Effector CD4-positive, alpha-beta T cell (primary cell): ENCODE measurements at places on chromosomes 4 and X.

GRCh38 chr4:114277690-114278089 lies 298.2 kb upstream of the ARSJ start:
- DNase-seq: no peak

DNA sequence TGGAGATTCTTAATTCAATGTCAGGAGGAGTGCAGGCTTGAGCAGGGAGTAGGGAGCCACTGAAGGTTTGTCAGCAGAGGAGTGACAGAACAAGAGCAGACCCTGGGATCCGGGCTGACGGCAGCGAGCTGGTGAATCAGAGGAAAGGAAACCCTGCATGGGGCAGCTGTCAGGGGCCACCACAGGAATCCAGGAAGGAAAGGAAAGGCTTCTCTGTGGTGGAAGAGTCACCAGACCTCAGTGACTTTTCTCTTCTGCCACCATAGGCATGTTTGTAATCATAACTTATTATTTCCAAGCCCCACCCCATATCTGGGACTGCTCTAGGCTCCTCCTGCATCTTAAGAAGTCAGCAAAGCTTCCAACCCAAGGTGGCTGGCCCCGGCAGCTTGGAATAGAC lies 150.9 kb downstream of the BCOR start:
- no peak for DNase-seq

DNA sequence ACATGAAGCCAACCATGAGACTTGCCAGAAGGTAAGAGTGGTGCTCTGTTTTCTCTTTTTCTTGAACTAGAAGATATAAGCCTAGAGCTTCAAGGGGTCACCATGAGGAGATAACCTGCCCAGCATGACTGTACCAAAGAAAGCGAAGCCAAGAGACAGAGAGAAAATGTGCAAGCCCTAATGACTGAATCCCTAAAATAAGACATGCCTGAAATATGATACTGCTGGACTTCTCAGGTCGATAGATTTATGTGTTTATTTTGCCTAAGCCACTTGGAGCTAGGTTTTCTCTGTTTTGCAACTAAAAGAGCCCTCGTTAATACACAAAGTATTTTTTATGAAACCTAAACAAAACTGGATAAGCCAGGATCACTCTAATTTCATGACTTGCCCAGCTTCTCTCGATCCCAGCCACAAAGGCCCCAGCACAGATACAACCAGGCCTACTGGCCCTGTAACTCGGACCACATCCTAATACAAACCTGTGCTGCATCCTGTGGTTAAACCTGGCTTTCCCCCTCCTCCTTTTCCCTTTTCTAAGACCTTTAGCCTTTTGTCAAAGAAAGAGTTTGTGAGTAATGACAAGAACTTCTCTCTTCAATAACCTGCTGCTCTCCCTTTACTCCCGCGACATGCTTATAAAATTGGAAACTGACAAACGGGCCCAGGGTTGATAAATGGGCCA lies 185.8 kb downstream of the APBB2 start:
- no peak for DNase-seq

- no peak for DNase-seq
Observed at GRCh38 chrX:136035663-136036062, 50.4 kb downstream of the SLC9A6 start.

DNA sequence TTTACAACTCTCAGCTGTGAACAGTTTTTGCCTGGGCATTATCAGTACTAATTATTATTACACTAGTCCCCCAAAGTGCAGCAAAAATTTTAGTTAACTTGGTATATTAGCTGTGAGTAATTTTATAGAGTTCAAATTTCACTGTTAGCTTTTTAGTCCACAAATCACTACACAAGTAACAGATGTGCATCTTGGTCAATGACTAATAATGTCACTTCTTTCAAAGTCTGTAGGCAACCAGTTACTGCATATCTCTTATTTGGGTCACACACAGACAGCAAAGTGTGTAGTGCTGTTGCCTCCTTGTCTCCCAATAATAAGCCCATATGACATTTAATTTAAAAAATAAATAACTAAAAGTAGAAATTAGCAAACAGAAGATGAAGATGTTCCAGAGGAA lies 159.9 kb downstream of the SCFD2 start:
- no peak for DNase-seq

- no peak for DNase-seq
Observed at GRCh38 chr4:3145234-3145924, 70.9 kb downstream of the HTT start.

GRCh38 chrX:54172455-54172854 lies 10.6 kb downstream of the FAM120C start:
- DNase-seq: no peak

- no peak for DNase-seq
Observed at GRCh38 chr4:3484057-3484973, 21.2 kb downstream of the DOK7 start.

DNA sequence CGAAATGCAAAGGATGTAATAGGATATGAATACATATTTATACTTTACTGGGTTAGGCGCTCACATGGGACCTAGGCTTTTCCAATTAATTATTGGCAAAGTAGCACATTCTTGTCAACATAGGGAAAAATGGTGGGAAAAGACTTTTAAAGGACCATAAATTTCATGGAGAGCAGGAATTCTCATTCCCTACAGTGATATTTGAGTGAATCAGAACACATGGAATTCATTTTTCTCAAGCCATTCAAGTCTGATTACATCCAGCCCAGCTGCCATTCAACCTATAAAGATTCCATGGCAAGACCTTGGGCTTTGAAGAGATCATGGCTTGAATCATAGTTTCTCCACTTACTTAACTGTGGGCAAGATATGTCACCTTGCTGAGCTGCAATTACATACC lies 150.4 kb downstream of the SOWAHB start:
- no peak for DNase-seq

- no peak for DNase-seq
Observed at GRCh38 chrX:129540068-129540653, at the start of gene OCRL. OCRL (plus strand) TSS chrX:129540259; CDS start chrX:129540440, 181 bp downstream.

GRCh38 chr4:24603343-24603742 lies 19.0 kb upstream of the DHX15 start:
- DNase-seq: no peak

DNA sequence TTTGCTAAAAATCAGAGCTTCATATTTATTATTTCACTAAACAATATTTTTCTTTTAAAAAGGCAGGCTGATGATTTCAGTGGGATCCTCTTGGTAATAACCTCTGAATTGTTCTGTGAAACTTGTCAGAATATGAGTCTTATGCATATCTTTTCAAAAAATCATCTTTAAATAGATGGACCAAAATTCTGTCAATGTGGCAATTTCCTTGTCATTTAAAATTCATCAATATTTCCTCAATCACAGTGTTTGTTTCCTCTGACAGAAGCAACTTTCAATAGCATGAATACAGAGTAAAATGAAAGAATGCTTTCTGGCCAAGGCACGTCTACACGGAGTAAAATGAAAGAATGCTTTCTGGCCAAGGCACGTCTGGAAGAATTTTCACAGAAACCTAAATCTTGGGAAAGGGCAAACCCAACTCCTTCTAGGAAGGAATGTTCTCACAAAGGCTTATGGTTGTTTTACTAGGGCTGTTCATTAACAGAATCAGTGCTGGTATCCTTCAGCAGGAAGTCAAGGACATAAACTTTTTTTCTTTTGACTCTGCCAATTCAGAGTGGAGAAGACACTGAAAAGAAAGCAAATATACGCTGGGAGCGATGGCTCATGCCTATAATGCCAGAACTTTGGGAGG lies 99.0 kb upstream of the GPR34 start:
- no peak for DNase-seq

DNA sequence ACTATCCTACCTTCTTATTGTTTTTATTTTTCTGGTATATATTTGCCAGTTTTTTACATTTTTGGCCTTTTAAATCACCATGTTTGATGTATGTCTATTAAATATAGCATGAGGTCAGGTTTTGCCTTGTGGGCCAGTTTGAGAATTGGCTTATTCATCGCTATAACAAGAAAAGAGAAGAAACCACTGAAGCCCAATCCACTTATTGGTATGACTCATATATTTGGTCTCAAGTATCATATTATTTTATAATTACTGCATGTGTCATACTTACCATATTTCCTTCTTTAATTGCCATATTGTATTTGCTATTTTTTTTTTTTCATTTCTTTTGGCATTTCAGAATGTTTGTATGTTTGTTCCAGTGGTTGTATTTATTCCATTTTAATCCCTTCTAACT lies 99.3 kb downstream of the IRF2 start:
- no peak for DNase-seq

GRCh38 chrX:7163146-7163677 lies 15.3 kb upstream of the PUDP start:
- no peak for DNase-seq

- no peak for DNase-seq
Observed at GRCh38 chr4:51998837-51999236, 21.3 kb downstream of the LRRC66 start.

DNA sequence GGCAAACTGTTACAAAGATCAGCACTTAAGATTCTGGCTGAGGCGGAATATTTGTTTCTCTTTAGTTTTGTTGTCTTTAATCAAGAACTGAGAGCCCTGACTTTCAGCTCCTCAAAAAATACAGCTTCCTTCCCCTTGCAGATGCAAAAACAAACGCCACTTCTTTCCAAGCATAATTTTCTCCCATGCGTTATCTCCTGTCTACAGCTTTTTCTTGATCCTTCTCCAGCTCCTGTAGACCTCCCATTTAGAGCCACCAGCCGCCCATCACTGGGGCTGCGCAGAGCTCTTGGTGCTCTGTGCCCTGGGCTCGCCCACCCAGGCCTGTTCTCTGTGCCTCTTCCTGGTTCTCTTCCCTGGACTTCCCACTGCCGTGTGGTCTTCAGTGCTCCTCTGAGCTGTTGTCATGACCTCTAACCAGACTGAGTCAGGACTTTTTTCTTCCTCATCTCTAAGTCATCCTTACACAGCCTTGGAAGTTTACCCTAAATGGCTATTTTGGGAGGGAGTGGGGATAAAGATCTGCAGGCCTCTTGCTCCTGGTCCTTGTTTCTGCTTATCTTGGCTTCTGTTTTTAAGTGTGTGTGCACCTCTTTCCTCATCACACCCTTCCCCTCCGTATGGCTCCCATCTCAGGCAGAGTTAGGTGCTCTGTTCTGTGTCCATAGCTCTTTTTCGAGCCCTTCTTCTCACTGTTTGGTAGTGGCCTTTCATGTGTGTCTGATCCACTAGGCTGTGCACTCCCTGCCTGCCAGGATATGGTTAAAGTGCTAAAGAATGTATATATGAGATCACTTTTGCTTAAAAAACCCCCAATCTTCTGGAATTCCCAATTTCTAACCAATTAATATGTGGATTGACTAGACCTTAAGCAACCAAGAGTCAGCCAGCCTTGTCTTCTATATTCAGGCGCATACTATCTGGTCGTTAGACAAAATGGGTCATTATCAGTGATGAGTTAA lies 122.5 kb downstream of the PTTG2 start:
- DNase-seq: no peak

GRCh38 chrX:120468071-120468470 lies 1.0 kb downstream of the LAMP2 start:
- no peak for DNase-seq

GRCh38 chr4:26958925-26959653 lies 98.4 kb downstream of the STIM2 start:
- no peak for DNase-seq

DNA sequence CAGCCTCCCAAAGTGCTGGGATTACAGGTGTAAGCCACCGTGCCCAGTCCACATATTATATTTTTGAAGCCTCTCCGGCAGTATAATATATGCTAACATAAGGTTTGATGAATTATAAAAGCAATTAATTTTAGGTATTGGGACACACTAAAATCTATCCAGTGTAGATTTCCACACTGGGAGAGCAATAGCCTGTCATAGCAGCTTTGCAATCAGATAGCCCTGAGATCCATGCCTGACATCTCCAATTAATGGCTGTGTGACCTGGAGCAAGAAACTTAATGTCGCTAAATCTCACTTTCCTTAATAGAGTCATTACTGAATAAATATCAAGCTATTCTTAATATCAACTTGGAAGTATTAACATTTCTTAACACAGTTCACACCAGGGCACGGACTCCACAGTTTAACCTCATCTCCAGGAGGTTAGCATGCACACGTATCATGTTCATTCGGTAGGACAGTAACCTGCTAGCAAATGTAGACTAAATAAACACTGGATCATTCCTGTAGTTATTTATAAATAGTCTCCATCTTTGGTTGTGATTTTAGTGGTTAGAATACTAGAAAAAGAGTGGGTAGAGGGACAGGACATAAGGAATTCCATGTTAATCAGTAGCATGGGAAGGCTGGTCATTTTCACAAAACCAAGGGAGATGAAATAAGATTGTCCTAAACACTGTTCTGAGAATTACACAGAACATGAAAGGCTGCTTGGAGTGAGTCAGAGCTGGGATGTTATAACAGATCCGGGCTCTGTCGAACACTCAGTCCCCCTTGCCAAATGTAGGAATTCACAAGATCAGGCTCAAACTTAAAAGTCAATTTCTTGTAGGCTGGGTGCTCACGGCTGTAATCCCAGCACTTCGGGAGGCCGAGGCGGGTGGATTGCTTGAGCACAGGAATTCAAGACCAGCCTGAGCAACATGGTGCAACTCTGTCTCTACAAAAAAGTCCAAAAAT lies 254.7 kb downstream of the PALLD start:
- no peak for DNase-seq

- no peak for DNase-seq
Observed at GRCh38 chr4:66855956-66856355, 689.3 kb downstream of the CENPC start.

GRCh38 chrX:15790769-15791290 lies 546 bp downstream of the ZRSR2 start:
- DNase-seq: no peak
